GM23248 (cell line): ENCODE measurements at places on chromosomes 2 and 18. TPM values are rescaled to one million over a fixed set of nuclear protein-coding genes. Genes with fewer than 3 reads are reported as not detected.

Gene RPE
- polyA plus RNA-seq: 51.4 and 51.9 TPM in 2 replicates

Gene ZAP70
- polyA plus RNA-seq: not detected in 2 replicates

Gene PSMA8
- not detected in 2 replicates for polyA plus RNA-seq

Gene LHCGR
- not detected in 2 replicates for polyA plus RNA-seq

Gene CCDC74B
- polyA plus RNA-seq: 8.0 and 10.8 TPM in 2 replicates

Gene PFN4
- 0.60 and 0.64 TPM in 2 replicates for polyA plus RNA-seq

Gene PTPRN
- polyA plus RNA-seq: 29.2 and 30.5 TPM in 2 replicates

Gene DNAJC5G
- not detected in 2 replicates for polyA plus RNA-seq

Gene ANKRD29
- 8.0 and 8.9 TPM in 2 replicates for polyA plus RNA-seq

Gene SLC9A4
- not detected in 2 replicates for polyA plus RNA-seq

Gene HOXD11
- polyA plus RNA-seq: 27.7 and 30.0 TPM in 2 replicates

GRCh38 chr18:66729442-66730239 is 125.8 kb upstream of the CDH19 start:
- no peak for DNase-seq

GRCh38 chr2:138012968-138013367 is 48.7 kb downstream of the HNMT start:
- DNase-seq: no peak

- DNase-seq: no peak
Observed at GRCh38 chr2:128721096-128721495, 402.4 kb upstream of the HS6ST1 start.

DNA sequence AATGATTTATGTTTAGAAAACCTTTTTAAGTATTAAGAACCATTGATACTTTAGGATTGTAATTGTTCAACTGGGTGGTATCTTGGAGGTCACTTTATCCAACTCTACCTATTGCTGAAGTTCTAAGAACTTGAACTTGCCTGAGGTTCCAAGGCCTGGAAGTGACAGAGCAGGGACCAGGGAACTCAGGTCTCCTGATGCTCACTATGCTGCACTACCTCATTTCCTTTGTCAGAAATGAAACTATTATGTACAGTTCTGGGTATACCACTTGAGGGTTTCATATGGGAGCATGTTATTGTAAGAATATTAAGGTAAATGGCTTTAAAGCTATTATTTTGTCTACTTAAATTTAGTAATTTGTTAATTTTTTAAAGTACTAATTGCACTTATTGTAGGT is 3.0 kb downstream of the MBD5 start:
- no peak for DNase-seq

DNA sequence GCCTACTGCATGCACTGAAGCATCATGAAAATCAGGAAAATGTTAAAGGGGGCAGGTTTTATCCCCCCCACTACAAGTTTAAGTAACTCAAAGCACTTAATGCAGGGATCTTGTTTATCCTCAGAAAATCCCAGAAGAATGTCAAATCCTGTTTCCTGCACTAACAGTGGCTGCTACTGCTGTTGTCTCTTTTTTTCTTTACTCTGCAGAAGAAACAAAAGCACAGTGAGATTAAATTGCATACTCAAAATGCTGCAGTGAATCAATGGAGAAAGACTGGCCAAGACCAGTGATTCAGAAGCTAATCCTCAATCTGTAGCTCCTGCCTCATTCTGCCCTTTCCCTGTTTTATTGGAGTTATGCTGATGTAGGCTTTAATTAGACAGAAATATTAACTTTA is 332.3 kb upstream of the FIGN start:
- DNase-seq: peak; percentile 4

DNA sequence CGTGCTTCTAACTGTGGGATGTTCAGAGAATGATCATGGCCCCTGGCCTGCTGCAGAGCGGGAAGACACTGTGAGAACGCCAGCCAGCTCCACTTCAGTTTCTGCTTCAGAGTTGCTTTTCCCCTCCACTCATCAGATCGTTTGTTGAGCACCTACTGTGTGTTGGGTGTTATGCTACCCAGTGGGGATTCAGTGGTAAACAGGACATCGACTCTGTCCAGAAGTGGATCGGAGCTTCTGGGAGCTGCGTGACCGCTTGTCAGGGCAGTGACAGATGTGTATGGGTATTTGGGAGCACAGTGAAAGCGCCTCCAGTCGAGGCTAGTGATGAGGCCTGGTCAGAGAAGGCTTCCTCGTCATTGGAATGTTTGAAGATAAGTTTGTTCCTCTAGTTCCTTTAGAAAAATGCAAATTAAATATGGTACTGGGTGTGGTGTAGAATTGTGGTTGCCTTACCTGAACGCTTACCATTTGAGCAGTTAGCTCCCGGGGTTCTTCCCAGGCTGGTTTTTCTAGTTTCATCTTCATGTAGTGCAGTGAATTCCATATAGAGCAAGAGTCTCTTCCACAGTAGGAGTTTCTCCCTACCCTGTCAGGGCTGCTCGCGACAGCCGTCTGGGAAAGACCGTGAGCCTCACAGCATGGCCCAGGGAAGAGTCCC is 2.8 kb downstream of the RAB12 start:
- DNase-seq: no peak

- peak; percentile 57 for DNase-seq
Observed at GRCh38 chr2:215882689-215883088, 130.7 kb downstream of the MREG start.

- DNase-seq: peak; percentile 89
Observed at GRCh38 chr18:23302851-23303527, 150.1 kb upstream of the RIOK3 start.

GRCh38 chr2:202018950-202019349 is 14.7 kb upstream of the FZD7 start:
- DNase-seq: no peak

DNA sequence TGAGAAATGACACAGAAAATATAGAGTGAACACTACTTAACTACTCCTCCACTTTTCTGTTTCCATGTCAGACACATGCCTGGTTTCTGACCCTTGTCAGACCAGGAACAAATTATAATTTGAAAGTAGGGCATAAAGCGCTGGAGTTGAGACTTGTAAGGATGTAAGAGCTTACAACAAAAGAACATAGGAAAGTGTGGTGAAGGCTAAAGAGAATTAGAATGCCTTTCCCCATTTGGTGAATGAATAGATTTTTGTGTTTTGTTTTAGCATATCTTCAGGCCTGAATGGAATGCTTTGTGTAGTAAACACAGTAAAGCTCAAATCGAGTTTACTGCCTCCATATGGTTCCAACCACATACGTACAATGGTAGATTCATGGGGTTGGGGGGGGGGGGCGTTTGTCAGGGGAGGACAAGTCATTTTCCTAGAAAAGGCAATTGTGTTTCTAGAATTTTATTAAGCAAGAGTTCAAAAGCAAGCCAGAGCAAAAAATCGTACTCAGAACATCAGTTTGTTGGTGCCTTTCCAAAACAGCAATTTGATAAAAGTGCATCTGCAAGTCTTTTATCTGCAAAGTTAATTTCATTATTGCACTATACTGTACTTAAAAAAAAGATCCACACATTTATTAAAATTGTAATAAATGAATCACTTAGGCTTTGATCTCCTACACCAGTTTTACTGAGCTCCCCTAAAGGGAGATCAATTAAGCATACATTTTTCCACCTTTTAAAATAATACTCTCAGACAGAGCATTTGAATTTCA is 30.9 kb downstream of the NRXN1 start:
- no peak for DNase-seq

DNA sequence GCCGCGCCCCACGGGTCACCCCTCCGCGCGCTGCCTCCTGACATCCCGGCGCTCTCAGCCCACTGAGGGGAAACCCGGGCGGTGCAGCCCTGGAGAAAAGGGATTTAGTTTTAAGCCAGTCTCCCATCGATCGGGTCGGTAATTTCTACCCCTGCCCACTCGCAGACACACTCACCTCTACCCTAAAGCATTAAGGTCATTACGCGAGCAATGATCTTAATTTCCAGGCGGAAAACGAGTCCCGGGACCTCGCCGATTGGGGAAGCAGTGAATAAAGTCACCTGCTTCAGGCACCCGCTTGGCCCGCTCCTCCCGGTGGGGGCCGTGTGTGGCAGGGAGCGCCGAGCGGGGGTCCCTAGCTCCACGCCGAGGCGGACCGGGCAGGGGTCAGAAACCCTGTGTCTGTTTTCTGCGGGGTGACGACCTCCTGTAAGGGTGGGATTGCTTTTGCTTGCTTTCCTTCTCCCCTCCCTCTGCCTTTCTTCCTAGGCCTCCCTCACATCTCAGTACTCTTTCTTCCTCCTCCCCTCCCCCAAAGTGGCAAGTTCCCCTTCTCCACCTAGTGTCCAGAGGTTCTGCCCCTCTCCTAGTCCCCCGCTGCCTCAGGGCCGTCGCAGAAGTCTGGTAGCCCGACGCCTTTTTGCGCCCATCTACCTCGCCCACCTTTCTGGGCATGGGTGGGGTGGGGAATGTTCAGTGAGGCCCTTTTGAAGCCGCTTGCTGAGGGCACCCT is 142.6 kb downstream of the MEIS1 start:
- no peak for DNase-seq

DNA sequence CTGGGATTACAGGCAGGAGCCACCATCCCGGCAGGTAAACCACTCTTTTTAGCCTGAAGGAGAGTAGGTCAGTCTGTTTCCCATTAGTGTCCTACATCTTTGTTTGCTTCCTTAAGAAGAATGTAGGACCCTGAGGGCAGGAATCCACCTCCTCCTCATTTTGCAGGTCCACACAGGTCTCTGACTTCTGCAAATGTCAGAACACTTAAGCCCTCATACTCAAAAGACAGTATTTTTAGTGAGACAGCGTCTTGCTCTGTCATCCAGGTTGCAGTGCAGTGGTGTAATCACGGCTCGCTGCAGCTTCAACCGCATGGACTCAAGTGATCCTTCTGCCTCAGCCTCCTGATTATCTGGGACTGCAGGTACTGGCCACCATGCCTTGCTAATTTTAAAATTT is 9.3 kb downstream of the PSTPIP2 start:
- no peak for DNase-seq

GRCh38 chr2:118591223-118591622 is 256.2 kb downstream of the EN1 start:
- DNase-seq: no peak

DNA sequence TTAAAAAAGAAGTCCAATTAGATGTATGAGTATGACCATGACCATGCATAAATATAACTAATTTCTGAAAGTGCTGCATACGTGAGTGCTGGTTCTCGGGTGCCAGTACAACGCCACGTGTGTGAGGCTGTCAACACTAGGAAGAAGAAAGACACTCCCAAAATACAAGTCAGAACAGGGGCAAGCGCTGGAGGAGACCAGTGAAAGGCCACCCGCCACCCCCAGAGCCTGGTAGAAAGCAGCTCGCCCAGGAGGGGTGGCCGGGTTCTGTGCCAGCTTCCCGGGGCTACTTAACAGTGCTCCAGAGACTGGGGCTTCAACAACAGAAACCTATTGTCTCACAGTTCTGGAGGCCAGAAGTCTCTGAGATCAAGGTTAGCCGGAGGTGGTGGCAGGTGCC is 147.6 kb downstream of the RTP5 start:
- no peak for DNase-seq

DNA sequence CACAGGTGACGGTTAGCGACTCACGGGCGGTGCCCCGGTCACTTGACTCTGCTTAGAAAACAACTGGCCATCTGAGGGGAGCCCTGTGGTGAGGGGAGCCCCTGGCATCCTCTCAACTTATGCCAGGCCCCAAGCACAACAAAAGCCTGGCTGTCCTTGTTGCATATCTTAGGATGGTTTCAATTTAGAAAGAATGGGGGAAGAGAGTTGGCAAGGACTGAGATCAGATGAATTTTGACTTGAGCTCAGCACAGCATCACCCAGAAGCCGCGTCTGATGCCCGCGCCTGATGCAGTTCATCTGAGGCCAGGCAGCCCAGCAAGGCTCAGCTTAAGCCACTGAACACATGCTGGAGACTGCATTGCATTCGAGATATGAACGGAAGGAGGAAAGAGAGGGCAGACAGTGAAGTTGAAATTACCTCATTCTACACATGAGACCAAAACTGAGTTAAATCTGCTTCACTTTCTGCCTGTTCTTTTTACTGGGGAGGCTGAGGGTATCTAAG is 36.8 kb downstream of the MYT1L start:
- DNase-seq: peak; percentile 2

DNA sequence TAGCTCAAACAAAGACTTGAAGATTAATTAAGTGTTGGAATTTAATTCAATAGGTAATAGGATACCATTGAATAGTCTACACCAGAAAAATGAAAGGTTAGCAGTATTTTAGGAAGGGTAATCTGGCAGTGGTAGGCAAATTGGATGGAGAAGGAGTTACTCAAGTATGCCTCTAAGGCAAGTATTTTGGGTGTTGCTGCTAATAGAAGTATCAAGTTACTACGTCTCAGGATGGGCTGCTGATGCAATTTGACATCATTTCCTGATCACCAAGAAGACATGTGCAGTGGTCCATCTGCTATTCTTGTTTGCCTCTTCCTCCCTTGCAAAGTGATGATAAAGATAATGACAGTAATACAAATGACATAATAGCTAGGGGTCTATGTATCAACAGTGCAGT is 485.3 kb downstream of the TGIF1 start:
- DNase-seq: no peak

- no peak for DNase-seq
Observed at GRCh38 chr18:79855147-79855933, 57.6 kb downstream of the KCNG2 start.
